ENCODE measurements at places on chromosomes 5 and 9.

DNA sequence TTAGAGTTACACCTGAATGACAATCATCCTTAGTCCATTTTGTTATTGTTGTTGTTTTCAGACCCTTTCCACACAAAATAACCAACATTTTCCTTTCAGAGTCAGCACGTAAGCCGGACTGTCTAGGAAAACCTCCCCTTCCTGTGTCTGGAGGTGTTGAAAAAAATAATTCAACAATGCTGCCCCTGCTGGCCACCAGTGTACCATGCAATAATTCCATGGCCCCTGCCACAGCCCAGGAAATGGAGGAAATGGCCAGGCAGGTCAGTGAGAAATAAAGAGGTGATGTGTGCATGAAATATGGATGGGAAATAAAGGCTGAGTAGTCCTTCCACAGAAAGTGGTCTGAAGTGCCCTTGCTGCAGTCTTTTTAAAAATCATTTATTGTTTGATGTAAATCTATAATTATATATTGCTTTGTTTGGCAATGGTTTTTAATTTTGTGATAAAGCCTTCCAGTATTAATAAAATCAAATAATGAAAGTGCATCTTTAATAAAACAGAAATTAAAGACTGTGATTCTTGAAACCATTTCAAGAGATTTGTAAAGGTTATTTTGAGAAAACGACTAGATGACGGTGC is 152.8 kb upstream of the PAPPA start:
- no peak for DNase-seq

GRCh38 chr5:132471944-132472343 is 18.6 kb downstream of the IRF1 start:
- no peak for DNase-seq

DNA sequence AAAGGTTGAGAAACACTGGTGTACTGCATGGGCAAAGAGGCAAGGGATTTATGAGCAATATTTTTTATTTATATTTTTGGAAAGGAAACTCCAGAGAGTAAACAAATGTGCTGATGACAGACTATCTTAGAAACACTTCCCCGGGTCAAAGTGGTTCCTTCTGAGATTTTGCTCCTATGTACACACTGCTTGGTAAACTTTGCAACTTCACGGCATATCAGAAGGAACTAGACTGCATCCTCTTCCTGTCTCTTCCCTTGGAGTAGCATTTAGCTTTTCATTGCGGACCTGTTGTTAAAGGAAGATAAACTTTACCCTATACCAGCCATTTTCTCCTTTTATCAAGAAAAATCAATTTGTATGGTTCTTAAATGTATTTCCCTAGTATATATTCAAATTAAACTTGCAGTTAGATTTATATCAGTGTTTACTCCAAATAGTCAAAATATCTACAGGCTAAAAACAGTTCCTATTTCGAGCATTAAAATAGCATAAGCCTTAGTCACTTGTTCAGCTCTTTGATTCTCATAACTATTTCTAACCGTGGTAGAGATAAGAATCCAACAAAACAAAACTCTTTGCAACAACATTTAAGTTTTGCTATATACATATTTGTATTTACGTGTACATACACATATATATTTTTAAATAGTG is 48.0 kb upstream of the LRRC19 start:
- DNase-seq, result no peak

GRCh38 chr5:125129151-125129806 is 382.8 kb upstream of the ZNF608 start:
- no peak for DNase-seq

DNA sequence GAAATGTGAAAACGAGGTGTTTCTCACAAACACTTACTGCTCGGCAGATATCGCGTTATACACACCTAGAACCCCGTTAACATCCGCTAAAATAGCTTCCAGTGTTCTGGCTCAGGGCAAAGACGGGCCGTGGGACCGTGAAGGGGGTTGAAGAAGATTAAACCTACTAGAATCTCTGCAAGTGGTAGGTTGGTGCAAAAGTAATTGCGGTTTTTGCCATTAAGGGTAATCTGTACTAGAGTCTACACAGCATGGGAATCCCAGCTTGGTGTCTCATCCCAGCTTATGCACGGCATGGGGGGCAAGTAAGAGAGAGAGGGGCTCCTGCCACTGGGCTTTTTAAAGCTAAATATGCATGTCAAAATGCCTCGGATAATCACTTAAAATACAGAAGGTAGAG is 43.9 kb downstream of the HRH2 start:
- DNase-seq, result no peak

GRCh38 chr9:69621730-69622460 is 50.3 kb downstream of the APBA1 start:
- no peak for DNase-seq

DNA sequence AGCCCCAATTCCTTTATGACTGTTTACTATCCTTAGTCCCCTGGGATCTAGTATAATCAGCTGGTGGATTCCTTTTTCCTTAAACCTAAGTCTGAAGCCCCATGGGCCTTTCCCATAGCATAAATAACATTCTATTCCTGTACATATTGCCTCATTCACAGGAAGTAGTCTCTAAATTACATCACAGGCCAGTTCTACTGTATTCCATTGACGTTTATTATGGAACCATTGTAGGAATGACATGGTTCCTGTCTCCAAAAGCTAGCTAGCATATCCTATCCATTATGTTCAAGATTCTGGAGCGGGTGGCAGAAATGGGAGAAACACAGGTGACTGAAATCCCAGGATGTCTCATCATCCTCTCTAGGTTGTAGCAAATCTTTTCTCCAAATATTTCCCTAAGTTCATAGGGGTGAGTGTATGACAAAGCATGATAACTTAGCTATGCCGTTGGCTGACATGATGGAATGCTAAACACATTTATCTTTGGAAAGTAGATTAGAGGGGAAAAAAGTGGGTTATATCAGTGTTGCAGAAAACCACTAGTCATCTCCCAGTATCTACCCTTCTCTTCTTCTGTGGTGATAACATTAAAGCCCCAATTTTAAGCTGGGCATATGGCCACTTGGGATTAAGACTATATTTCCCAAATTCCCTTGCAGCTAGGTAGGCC is 140.1 kb downstream of the FGF1 start:
- DNase-seq, result no peak

- no peak for DNase-seq
Measured at GRCh38 chr9:137152844-137153405, 14.0 kb downstream of the GRIN1 start.

- DNase-seq, result no peak
Measured at GRCh38 chr5:112918136-112918535, 3.9 kb downstream of the REEP5 start.

DNA sequence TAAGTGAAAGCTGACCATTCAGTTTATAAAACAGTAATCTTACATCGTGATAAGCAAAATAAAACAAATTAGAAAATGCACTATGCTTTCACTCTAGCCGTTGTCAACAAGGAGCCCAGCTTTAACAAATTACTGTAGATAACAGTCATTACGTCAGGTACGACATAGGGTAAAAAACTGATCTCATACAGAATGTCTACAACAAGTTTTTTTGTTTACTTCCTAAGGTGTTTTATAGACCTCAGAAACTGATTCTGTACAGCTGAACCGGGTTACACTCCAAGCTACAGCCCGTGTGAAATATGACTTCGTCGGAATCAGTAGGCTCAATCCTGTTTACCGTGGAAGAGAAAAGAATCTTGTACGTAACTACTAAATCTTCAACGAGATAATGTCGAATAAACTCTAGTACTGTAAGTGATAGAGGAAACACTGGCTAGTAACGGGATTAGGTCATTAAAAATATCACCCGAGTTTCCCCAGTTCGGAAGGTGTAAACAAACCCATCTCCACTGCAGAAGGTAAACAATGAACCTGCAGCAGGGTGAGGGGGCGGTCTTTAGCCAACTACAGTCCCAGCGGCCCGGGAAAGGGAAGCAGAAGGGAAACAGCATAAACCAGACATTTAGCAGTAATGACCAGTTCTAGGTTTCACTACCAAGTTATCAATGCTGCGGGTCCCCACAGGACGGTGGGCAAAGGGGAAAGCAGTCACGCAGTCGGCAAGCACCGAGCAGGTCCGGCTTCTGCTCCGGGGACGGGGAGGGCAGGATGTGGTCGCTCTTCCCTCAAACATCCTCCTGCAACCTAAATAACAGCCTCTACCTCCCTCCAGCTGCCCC is 1.1 kb downstream of the RICTOR start:
- peak; percentile 57 for DNase-seq

DNA sequence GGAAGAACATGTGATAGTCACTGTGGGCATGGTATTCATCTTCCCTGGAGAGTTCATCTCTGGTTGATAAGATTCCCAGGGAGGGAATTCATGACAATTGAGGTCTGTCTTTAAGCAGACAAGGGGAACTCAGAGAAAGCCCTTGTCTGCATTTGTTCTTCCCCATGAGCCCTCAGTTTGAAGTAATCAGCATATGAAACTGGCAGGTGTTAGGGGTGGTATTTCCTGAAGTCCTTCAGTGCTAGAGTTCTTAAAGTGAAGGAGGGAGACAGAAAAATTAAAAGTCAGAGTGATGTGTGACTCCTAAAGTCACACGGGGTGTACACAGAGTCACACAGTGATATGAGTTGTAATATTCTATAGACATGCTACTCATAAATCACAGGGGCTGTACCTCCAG is 60.6 kb upstream of the SYK start:
- DNase-seq, result no peak

- no peak for DNase-seq
Measured at GRCh38 chr5:18772475-18772874, 1138.2 kb downstream of the TAF11L14 start.

- no peak for DNase-seq
Measured at GRCh38 chr5:14457476-14457875, 124.1 kb upstream of the OTULINL start.

GRCh38 chr9:8244505-8245092 is 445.0 kb upstream of the DMAC1 start:
- no peak for DNase-seq

DNA sequence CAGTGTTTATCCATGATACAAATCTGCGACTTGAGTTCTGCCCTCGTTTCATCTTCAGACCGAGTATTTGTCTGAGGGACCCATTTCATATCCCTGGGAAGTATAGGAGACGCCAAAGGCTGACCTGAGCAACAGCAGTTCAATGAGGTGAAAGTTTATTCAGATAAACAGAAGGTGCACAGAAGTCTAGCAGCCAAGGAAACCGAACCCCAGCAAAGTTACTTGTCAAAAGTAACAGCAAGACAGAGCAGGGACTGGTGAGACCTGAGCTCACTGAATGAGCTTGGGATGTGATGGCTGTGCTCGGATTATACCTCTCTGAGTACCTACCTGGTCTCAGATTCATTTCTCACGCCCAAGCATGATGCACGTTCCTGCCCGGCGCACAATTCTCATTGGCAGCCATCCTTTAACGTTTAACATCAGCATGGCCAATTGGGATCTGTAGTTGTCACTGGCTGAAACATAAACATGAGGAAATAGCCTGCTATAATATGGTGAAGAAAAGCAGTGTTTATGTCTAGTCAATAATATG is 599 bp downstream of the LYRM7 start:
- no peak for DNase-seq

DNA sequence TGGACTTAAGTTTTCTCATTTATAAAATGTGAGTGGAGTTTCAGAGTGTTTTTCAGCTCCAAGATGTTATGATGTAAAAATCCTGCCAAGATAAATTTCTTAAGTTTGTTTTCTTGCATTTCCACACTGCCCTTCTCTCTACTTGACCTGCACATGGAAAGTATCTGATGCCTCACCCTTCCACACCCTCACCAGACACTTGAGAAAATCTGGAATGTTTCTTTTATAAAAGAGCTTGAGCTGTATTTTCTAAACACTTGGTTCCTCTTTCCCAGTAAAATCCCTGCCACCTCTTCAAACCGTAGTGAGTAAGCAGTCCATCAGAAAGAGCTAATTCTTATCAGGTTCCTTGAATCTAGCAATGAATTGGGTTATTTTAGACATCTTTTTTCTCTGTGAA is 42.9 kb downstream of the FOXD1 start:
- no peak for DNase-seq

- DNase-seq, result no peak
Measured at GRCh38 chr5:66882606-66883227, 286.5 kb downstream of the MAST4 start.

DNA sequence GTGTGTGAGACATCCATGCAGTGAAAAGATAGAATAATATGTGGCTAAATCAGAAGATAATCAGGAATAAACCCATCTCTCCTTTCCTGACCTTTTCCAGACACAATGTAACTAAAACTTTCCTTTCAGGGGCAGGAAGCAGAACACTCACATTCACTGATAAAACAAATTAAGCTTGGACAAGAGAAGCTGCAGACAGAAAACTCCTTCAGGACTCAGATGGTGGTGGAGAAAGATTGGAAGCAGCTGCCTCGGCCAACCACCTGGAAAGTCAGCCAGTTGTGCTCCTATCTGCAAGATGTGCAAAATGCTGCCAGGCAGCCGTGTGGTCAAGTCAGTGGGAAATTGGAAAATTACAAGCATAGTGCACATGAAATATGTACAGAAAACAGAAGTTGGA is 26.9 kb downstream of the RASEF start:
- no peak for DNase-seq

- DNase-seq, result no peak
Measured at GRCh38 chr5:125976421-125977000, 446.7 kb upstream of the GRAMD2B start.

DNA sequence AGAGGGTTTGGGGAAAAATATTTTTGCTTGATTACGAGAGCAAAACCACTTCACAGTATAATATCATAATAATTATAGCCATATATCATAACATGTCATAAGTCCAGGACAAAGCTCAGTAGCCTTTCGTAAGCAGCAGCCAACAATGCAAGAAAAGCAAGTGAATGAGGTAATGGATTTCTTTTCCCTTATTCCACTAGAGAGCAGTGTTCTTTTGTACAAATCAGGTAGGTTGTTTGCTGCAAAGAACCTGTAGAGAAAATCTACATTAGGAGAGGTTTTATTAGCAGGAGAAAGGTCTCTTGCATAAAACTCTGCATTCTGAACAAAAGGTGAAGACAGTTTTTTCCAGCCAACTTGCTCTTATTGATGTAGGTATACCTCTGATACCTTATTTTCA is 1033.4 kb downstream of the TLE4 start:
- DNase-seq, result no peak

- no peak for DNase-seq
Measured at GRCh38 chr9:125922854-125923253, 175.7 kb downstream of the PBX3 start.

- DNase-seq, result peak; percentile 54
Measured at GRCh38 chr9:109110329-109111021, 9.3 kb downstream of the TMEM245 start.

GRCh38 chr5:21049901-21050300 is 1061.9 kb upstream of the CDH18 start:
- DNase-seq, result no peak

GRCh38 chr9:83029531-83030137 is 33.3 kb downstream of the RASEF start:
- DNase-seq, result no peak

DNA sequence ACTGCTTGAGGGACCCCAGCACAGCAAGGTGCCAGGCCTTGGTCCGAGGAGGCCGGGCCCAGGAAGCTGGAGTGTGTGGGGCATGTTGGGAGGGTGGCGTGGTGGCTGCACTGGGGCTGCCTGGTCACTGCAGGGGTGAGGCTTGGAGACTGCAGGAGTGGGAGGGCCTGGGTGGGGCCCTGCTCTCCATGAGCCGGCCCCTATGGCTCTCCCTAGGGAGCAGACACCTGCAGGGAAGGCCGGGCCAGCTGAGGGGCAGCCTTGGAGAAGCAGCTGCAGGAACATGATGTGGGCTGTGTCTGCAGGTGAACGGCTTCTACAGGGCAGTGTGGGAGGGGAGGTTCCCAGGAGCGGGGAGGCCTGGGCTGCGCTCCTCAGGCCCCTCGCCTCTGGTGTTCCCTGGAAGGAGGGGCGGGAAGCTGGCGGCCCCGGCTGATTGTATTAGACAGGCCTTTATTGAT is 41.7 kb upstream of the TMEM250 start:
- DNase-seq, result no peak
